ENCODE measurements at places on chromosomes 5 and 9.

- DNase-seq = no peak
These were observed 248.1 kb upstream of the IZUMO3 start for GRCh38 chr9:24793787-24794186.

GRCh38 chr9:134778841-134779411 is 101.7 kb upstream of the FCN2 start:
- DNase-seq = no peak

DNA sequence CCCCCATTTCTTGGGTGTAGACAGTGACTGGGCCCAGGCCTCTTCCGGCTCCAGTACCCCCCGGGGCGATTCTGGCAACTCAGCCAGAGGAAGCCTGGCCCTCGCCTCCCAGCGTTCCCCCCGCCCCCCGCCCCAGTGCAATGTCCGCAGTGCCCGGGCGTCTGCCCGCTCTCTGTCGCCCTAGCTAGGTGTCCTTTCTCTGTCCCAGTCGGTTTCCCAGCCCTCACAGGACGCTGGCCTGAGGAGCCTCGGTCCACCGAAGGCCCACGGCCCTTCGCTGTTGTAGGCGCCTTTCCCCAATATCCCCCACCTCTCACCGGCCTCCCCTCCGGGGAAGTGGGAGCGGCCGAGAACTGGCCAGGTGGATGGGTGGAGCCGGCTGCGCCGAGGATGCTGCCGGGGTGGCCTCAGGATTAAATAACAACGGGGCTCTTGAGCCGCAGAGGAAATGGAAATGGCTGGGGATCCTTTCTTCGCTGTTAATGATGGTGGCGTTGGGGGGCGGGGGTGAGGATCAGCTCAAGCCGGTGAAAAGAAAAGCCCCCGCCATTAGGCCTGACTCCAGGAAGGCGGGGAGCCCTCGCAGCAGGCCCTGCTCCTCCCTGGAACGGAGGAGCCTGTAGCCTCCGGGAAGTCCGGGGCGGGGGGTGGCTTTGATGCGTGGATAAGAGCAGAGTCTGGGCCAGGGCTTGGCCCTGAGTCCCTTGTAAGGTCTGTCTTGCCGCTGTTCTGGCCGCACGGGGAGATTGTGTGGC is 1.1 kb upstream of the SPRY4 start:
- peak; percentile 24 for DNase-seq

GRCh38 chr5:83925321-83925954 is 204.8 kb upstream of the HAPLN1 start:
- DNase-seq = no peak

- no peak for DNase-seq
These were observed 28.4 kb downstream of the CDHR2 start for GRCh38 chr5:176577312-176578176.

DNA sequence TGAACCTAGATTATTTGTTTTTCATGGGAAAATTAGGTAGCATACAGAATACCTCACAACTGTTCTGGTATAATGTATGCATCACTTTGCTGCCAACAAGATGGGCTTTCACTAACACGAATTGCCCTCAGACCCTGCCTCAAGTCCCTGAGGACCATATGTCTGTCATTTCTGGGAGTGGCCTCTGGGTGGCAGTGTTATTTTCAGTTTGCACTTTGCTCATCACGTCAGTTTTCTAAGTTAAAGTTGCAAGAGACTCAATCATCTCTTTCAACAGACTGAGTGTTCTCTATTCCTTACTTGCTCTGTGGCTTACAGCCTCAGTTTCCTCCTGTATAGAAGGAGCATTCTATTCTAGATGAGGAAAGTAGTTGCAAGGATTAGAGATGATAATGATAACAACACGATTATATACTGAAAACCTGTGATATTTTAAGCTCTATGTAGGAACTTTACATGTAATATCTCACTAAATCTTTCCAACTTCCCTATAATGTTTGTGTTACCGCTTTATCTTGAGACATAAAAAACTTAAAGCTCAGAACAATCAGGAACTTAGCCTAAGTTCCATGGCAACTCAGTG is 55.7 kb downstream of the TSSK1B start:
- DNase-seq = peak; percentile 48

DNA sequence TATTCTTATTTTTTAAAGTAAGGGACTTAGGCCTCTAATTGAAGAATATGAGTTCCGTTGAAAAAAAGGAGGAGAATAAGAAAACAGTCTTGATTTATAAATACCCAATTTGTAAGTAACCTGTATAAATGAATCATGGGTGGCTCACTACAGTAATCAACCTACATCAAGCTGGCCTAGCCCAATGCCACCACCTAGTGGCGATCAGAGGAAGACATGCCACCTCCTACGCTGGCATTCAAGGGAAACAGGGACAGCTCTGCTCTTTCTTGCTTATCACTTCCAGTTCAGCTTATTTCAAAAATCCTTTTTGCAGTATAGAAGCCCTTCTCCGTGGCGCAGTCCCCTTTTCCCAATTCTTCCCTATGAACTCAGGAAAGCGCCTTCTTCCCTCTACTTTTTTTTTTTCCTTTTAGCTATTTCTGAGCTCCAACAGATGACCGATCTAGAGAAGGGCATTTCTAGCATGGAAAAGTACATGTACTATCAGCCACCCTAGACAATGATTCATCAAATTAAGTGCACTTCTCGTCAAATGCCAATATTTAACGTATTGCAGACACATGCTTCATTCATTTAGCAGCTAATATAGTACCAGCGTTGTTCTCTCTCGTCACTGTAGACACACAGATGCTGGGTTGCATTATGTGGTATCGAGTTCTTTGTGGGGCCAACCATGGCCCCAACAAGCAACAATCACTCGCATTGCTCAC is 28.3 kb downstream of the PTPN3 start:
- peak; percentile 50 for DNase-seq

DNA sequence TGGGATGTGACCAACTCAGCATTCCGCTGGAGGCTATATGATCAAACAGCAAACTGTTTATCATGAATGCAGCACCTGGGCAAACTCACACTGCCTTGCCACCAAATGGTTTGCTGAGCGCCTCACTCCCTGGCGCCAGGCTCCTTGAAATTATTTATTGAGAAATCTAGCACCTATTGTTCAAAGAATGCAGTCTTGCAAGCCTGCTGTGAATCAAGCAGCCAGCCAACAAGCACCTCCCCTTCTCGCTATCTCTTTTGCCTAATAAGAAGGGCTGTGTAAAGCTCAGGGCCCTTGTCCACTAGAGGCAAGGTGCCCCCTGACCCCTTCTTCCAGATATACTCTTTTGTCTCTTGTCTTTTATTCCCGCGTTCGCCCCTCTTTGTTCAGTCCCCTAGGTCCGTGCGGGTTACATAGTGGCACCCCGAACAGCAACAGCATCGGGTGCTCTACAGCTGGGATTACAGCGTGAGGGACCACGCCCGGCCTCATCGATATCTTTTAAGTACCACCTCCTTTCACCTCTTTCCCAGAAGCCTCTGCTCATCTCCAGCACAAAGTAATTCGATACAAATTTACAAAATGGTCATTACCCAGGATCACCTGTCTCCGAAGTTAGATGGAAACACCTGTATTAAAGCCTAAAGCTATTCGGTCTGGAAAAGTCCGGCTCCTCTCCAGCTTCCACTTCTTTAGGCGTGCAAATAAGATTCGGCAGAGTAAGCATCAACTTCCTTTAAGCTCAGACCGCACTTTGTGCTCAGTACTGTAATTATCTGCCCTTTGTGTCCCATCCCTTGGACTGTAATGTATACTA is 896 bp downstream of the RIGI start:
- no peak for DNase-seq

DNA sequence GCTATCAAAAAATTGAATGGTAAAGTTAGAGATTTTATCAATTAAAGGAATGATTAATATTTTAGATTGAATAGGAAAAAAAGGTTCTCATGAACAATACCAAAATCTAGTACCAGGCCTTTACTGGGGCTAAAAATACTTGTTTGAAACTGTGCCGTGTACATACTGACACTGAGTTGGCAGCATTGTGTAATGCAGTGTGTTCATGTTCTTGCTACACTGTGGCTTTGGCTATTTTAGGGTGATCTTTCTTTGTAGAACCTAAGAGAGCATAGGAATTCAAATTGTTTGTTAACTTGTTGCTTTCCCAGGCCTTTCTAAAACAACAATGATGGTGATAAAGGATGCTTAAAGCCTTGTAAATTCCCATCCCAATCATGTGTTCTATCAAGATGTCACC is 80.9 kb downstream of the KIF4B start:
- no peak for DNase-seq

- no peak for DNase-seq
These were observed 63.1 kb downstream of the GTF3C4 start for GRCh38 chr9:132733260-132733815.

DNA sequence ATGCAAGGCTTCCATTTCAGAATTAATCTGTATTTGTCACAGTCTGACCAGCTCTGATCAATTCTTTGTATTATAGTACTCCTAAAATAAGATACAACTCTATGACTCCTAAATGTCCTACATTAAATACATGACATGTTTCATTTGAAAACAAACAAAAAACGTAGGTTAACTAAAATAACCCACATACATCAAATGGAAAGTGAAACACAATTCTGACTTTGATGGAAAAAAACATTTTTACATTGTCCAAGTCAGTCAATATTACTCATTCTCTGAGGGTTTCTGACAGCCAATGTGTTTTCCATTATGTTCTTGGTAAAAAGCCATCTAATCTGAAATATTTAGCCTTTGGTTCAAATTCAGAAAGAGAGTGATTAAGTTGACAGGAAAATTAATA is 8.7 kb downstream of the HMGCS1 start:
- no peak for DNase-seq

DNA sequence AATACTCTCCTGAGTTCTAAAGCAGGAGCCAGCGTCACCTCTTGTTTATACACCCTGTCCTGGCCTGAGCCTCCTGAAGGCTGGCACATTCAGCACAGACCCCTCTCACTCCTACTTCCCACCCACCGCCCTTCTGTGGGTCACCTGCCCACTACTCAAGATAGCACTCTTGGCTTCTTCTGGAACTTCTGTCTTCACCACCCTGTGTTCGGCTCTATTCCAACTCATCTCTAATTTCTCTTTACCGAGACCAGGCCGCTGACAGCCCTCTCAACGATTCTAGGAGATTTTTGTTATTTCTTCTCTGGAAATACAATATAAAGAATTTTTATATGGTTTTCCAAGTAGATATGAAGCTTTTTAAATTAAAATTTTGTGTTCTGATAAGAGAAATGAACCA is 57.4 kb downstream of the IRF1 start:
- DNase-seq = no peak

- no peak for DNase-seq
These were observed 110.7 kb downstream of the CCDC192 start for GRCh38 chr5:127813633-127814587.

GRCh38 chr5:1515921-1516571 is 7.7 kb downstream of the LPCAT1 start:
- DNase-seq = no peak

DNA sequence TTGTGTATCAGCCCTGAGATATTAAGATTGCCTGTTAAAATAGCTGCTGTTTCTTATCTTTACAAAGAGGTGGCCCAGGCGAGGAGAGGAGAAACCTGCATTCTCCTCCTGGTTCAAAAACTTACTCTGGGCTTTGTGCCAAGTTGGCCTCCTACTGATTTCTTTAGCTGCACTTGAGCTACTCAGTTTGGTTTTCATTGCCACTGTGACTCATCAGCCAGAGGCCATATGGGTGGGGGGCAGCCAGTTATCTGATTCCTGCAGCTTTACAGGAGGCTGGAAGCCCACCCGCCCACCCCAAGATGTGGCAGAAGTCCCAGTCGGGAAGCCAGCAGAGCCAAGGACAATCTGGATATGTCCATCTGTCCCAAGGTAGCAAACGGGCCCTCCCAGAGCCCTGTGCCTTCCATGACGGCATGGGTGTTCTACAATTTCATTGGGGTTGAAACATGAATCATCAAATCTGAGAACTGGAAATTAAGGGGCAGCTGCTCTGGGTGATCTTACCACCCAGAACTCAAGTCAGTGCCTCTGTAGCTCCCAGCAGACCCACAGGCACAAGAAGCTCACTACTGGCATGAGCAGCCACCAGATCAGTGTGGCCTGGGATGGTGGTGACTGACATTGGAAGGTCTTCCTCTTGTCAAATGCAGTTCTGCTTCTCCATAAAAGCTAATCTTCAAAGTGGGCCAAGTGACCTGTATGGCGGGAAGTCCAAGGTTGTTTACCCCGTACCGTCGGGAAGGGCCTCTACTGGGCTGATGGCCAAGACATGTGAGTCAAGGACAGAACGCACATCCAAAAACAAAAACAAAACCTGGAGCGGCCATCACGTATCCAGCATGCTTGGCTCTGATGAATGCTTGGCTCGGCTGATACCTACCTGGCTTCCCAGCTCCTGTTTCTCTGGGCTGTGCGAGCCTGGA is 15.6 kb downstream of the FCN2 start:
- DNase-seq = no peak

DNA sequence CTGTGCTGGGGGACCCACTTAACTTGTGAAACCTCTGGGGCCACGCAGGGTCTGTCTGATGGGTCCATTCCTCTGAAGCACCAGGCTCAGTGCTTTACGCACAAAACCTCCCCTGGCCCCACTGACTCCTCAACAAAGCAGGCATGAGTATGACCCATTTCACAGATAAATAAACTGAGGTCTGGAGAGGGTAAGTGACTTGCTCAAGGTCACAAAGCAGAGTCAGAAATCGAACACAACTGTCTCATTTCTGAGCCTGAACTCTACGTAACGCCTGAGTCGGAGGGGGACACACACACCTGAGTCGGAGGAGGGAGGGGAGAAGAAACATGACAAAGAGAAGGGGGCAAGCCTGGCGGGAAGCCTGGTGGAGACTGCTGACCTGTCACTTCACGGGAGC is 48.0 kb upstream of the RAPGEF1 start:
- DNase-seq = no peak

- DNase-seq = no peak
These were observed 7.6 kb upstream of the PRRC2B start for GRCh38 chr9:131386281-131386680.

- DNase-seq = no peak
These were observed 422.7 kb downstream of the MTRR start for GRCh38 chr5:8291641-8292040.

GRCh38 chr5:56490971-56491468 is 257.9 kb upstream of the ANKRD55 start:
- peak; percentile 42 for DNase-seq

DNA sequence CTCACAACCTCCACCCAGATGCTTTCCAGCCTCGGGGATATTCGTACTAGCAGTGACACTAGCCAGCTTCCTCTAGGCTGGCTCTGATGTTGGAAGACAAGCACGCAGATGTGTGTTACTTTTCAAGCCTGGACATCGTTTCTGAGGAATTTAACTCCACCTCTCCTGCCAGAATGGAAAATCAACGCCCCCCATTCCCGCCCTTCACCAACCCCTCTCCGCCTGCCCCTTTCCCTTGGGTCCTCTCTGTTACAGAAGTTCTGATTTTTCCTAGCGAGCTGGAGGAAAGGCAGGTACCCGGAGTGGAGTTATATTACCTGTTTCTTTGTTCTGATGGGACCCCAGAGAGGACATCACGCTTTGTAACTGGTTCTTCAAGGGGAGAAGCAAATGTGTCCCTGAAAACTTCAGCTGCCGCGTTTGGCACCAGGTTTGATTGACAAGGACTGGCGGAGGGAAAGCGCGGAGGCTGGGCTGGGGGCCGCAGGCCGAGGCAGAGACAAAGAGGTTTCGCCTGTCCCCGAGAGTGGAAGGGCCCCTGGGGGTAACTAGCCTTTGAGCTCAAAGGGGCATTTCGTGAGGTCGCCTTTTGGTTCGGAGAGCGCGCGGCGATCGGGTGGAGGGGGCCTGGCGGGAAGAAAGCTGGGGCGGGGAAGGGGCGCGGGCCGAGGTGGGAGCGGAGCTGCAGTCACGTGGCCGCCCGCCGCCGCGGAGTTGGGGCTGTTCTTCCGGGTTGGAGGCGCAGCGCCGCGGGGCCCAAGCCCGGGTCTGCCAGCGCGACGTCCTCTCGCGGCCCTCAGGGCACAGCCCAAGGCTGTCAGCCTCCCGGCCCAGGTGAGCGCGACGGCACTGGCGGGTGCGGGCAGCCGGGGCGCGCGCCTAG is at the start of gene NNT:
Gene NNT, plus strand, starts transcription at position 720 of the 883 bp plus-strand sequence. CDS start 6,016 bp downstream, outside the sequence.
- peak; percentile 77 for DNase-seq
